T-helper 22 cell (primary cell): ENCODE measurements at places on chromosomes 5 and 9.

DNA sequence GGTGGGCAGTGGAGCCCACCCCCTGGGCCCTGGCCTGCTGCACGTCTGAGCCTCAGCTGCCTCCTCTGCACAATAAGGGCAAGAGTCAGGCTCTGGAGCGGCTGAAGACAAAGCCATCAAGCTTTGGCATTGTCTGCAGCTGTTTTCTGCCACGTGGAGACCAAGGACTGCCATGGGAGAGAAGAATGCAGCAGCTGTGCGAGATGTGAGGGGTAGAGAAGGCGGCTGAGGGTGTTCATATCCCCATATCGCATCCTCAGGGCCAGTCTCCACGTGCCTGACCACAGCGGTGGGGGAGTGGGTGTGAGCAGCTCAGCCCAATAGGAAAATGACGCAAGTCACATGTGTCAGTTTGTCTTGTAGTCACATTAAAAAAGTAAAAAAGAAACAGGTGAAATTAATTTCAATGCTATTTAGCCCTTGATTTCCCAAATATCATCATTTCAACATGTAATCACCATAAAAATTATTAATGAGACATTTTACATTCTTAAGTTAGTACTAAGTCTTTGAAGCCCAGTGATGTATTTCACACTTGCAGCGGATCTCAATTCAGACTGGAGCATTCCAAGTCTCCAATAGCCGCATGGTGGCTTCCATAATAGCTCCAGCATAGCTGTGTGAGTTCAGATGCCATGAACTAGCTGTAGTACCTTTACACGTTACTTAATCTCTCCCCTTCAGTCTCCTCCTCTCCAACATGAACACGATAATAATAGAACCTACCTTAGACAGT lies 6.6 kb downstream of the C1QTNF2 start:
- DNase-seq = no peak

DNA sequence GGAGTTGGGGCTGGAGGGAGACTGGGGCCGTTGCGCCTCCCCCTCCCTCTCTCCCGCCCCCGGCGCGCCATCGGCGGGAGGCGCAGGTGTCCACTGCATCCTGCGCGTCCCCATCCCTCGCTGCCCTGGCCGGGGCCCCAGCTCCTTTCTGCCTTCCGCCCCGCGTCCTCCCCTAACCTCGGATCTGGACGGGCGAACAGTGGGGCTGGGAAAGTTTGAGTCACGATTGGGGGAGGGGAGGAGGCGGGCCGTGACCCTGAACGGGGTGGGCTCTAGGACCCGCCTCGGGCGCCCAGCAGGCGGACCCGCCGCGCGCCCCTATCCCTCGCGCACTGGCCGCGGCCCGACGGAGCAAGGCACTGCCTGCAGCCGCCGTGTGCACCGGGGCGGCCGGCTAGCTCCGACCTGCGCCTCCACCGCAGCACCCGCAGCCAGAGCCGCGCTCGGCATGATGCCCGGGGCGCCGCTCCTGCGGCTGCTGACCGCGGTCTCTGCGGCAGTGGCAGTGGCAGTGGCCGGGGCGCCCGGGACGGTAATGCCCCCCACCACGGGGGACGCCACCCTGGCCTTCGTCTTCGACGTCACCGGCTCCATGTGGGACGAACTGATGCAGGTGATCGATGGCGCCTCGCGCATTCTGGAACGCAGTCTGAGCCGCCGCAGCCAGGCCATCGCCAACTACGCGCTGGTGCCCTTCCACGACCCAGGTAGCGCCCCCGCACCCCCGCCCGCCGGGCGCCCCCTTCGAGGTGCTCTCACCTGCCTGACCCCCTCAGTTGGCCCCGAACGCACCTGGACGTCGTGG lies at the start of gene HMCN2:
Gene HMCN2, plus strand, starts transcription at position 330 of the 805 bp plus-strand sequence. Its CDS starts 119 bp downstream, at position 449.
- DNase-seq = no peak

DNA sequence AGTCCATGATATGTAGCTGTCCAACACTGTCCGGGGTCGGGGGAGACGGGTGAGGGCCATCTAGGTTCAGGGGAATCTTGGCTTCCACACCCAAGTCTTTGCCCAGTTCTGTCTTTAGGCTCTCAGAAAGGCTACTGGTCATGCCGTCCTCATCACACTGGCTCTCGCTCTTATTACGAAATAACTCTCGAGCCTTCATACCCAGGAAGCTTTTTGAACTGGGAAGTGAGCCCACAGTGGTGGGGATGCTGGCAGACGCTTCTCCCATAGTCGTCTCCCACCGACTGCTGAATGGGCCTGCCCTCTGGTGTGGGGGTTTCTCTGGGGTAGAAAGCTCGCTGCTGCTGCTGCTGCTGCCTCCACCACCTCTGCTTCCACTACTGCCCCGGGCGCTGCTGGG lies 17.6 kb downstream of the SPACA9 start:
- DNase-seq = no peak

- no peak for DNase-seq
These were observed 14.0 kb downstream of the BNIP1 start for GRCh38 chr5:173158366-173158765.

- DNase-seq = no peak
These were observed 3.6 kb downstream of the PSMB7 start for GRCh38 chr9:124411514-124412227.

GRCh38 chr5:34738381-34738780 lies 82.3 kb downstream of the RAI14 start:
- DNase-seq = no peak

- no peak for DNase-seq
These were observed 234.5 kb upstream of the SLC24A2 start for GRCh38 chr9:20023210-20023905.

DNA sequence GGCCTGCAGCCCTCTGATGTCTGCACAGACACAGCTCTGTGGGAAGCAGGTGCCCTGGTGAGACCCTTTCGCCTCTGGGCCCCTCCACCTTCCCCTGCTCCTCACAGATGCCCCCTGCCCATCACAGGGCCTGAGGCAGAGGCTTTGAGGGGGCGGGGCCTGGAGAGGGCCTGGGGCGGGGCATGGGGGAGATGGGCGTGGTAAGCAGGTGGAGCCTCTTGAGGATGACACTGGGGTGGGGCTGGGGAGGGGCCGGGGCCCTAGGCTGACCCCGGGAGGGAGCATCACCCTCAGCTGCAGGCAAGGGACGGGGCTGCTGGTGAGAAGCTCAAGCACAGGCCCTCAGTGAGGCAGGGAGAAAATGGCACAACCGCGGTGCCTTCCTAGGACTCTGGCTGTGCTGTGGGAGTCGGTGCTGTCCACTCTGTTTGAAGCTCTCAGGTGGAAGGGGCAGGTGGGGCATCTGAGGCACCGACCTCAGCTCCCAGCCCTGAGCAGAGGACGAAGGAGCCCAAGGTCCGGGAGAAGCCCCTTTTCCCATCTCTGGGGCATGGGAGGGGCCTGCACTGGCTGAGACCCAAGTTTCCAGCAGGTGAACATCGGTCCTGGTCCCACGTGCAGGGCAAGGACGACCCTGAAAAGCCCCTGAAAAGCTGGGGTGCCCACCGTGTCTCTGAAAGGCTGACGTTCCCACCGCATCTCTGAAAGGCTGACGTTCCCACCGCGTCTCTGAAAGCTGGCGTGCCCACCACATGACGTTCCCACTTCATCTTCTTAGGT lies 17.5 kb upstream of the SLC9A3 start:
- DNase-seq = no peak

- no peak for DNase-seq
These were observed 580.8 kb downstream of the CCDC171 start for GRCh38 chr9:16133556-16134227.

DNA sequence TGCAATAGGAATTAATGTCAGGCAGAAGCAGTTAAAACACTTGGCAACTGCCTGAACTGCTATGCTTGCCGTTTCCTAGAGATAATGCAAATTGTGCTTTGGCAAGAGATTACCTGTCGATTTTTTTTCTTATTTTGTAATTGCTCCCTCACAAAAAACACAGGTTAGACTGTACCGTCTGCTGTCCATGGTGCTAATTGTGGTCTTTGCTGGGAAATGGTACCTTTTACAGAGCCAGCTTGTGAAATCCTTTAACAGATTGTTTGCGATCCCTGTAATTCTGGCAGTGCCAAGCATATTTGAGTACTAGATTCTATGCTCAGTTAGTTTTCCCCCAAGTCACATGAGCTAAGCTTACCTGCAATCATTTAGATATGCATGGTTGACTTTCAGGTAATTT lies 2125.8 kb upstream of the WWC1 start:
- no peak for DNase-seq

GRCh38 chr5:11385251-11385900 lies 518.9 kb downstream of the CTNND2 start:
- no peak for DNase-seq

GRCh38 chr9:136646827-136647711 lies 15.6 kb upstream of the EGFL7 start:
- DNase-seq = no peak

DNA sequence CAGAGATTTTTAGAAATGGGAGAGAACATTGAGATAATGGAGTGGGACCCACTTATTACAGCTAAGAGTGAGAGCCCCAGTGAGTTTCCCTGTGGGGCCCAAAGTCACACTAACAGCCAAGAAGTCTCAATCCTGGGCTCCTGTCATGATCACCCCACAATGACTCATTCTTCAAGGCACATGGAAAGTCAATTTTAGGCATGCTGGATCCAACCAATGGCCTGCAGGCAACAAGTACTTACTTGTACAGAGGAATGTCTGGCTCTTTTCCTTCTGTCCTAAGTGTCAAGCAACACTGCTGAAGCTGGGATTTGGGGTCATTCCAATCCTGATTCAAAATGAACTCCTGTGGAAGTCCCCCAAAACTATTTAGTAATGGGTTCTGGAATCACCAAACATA lies 123.1 kb downstream of the DROSHA start:
- DNase-seq = no peak

DNA sequence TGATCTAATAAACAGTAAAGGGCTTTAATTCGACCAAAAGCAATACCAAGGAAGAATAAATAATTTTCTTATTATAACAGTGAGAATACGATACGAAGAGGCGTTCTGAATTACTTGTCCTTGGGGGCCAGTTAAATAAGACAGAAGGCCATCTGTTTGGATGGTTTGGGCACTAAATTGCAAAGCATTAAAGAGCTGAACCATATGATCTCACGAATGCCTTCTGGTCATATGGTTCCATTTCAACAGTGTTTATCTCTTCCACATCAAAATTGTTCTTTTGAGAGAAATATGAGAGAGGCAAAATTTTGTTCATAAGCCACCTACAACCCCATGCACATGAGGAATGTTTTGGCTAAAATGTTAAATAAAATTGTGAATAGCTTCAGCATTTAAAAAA lies 605.4 kb downstream of the PTPRD start:
- DNase-seq = no peak

DNA sequence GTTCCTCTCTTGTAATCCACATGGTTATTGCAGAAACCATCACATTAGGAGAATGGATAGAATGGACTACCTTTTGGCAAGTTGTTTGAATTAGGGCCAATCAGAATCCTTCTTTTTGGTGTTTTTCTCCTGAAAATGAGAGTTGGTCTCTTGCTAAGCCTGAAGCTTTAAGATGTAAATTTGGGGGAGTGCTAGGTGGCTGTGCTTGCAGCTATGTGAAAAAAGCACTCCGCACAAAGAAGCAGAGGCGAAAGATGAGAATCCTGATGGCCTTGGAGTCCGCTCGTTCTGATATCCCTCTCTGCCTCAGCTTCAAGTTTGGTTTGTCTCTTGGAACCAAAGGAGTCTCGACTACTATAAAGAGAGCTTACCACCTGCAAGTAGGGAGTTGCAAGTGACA lies 63.6 kb downstream of the INIP start:
- no peak for DNase-seq

GRCh38 chr5:61582205-61582820 lies 250.3 kb downstream of the ZSWIM6 start:
- DNase-seq = no peak

GRCh38 chr9:114290561-114290986 lies 32.3 kb upstream of the ORM1 start:
- no peak for DNase-seq

GRCh38 chr9:114314881-114315722 lies 7.8 kb upstream of the ORM1 start:
- DNase-seq = no peak

DNA sequence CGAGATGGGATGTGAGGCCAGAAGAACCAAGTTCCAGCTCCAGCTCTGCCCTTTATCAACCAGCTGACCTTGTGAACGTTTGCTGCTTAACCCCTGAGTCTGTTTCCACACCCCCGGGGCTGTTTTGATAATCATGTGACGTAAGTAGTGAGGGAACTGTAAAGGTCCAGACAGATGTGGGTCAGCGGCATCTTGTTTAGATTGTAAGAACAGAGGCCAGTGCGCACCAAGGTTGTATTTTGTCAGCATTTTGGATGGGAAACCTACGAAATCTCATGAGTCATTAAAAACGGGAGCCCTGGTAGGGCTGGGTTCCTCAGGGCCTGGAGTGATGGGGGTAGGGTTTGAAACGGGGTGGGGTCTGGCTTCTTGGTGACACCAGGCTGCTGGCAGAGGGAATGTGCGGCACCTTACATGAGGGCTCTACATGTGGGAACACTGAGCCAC lies 13.8 kb upstream of the COL15A1 start:
- DNase-seq = no peak

- no peak for DNase-seq
These were observed at the start of gene PPP1R2B for GRCh38 chr5:156850206-156850751. TSS of gene PPP1R2B (plus strand) at chr5:156850295. CDS start at chr5:156850563, 268 bp downstream.

- DNase-seq = no peak
These were observed 115.7 kb upstream of the EPB41L4A start for GRCh38 chr5:112534611-112535255.

DNA sequence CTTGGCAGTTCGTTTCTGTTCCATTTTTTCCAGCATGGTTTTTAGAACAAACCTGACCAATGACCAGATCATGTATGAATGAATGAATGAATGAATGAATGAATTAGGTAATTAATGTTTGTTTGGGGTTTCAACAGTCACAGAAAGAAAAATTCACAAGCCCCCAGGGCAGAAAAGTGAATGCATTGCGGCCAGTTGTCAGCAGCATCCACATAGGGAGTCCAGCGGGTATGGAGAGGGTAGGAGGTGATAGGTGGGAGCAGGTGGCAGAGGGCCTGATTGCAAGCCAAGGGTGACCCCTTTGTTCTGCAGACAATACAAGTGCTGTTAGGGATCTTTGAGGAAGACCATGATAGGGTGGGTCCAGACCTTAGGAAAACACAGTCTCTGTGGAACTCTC lies 49.7 kb upstream of the SAP30L start:
- DNase-seq = no peak

DNA sequence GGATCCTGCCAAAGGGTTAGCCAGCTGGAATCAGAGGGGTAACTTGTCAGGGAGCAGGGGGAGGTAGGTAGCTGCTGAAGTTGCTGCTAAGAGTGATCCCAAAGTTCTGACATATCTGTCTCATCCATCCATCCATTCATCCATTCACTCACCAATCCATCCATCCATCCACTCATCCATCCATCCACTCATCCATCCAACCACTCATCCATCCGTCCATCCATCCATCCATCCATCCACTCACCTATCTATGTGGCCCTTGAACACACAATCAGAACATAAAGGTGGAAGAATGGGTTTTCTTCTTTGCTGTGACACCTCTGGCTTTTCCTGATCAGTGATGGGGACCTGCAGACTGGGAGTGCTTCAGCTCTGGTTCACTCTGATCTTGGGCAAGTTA lies 3.0 kb upstream of the C5orf52 start:
- DNase-seq = no peak
